ENCODE measurements at places on chromosomes 12 and 14.

DNA sequence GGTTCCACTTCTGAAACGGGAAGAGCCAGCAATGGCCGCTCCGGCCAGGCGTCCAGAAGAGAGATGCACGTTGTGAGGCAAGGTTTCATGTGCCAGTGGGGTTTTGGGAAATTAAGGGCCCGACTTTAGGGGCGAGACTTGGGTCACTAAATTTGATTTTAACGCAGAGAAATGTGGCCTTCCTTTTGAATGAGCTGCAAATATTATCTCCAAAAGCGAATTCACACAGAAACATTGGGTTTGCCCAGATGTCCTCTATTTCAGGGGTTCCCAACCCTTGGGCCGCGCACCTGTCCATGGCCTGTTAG is 2.3 kb upstream of the RNASE4 start:
- no peak for DNase-seq

- DNase-seq = peak; percentile 83
Measured at GRCh38 chr12:106302401-106303201, at the start of gene TCP11L2. Gene TCP11L2, plus strand, starts transcription at chr12:106302733. Its CDS starts 8,343 bp downstream, at chr12:106311076.

- DNase-seq = no peak
Measured at GRCh38 chr12:110857528-110857927, 10.7 kb downstream of the CCDC63 start.

DNA sequence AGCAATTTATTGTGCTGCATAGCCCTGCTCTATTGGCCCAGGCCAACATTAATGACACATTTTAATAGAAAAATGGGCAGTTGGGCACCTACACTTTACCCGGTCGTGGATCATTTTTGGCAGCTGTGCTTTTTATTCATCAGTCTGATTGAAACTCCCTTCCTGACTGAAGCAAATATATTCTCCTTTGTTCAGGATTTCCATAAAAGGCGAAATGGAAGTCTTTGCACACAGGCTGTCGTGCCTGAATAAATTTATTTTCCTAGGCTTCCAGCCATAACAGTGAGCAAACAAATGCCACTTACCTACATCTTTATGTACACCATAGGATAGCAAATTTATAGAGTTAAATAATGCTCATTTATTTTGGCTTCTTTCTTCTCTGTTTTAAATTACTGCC is 480.7 kb upstream of the DCN start:
- no peak for DNase-seq

- no peak for DNase-seq
Measured at GRCh38 chr12:3964439-3964838, 91.2 kb upstream of the PARP11 start.

Data from stimulated activated CD4-positive, alpha-beta T cell treated with anti-CD3 and anti-CD28 coated beads, Interleukin-1b, Interleukin-23, amount 100 ng/mL, for 24 hours (primary cell).